ENCODE measurements at places on chromosomes 2 and 18.

- DNase-seq, result no peak
These were observed 483.3 kb downstream of the BCL11A start for GRCh38 chr2:60070196-60070595.

- DNase-seq, result no peak
These were observed 110.4 kb downstream of the ANKRD44 start for GRCh38 chr2:197200051-197200761.

DNA sequence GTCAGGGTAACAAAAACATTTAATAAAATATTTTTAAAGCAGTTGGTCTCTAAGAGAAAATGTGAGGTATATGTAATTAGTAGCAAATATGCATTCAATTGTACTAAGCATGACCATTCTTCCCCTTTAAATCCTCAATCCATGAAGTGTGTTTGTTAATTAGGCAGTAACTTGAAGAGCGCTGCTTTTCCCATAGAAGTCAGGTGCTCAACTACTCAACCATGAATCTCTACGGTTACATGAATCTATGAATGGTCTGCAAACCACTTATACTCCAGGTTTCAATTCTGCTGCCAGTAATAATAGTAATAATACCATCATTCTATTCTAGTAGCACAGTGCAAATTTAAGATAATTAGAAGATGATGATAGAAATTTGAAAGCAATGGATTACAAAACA lies 55.8 kb downstream of the SLC8A1 start:
- no peak for DNase-seq

DNA sequence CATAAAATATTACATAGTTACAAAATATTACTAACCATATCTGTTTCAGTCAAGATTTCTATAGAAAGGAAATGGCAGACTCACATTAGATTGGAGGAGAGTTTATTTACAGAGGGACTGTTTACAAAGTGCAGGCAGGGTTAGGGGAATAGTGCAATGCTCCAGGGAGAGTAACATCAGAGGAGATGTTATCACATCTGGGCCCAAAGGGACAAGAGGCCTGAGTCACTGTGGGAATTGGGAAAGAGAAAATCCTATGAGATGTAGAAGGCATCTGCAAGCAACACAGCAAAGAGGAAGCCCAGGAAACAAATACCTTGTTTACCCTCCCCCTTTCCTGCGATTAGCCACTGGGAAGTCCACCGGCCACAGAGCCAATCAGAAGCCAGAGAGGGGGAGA lies 227.3 kb upstream of the TANK start:
- DNase-seq, result peak; percentile 70
